Stimulated activated naive CD8-positive, alpha-beta T cell treated with anti-CD3 and anti-CD28 coated beads, Interleukin-15, amount 100 ng/mL, for 72 hours (primary cell): ENCODE measurements at places on chromosomes 6 and 20.

DNA sequence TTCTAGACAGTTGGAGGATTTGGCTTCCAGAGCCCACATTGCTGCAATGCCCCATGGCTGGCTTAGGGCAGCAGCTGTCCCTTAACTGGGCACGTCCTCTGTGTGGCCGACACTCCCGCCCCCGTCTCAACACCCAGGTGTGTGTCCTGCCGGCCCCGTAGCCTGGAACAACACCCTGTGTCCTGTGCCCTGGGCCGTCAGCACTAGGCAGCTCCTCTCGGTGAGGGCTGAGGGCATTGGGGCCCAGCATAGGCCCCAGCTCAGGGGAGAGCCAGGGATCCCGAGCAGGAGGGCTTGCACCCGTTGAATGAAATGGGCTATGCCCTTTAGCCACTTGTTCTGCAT, 121.0 kb downstream of the CDH4 start:
- DNase-seq = no peak

GRCh38 chr20:40545478-40545877, 143.6 kb downstream of the MAFB start:
- no peak for DNase-seq

DNA sequence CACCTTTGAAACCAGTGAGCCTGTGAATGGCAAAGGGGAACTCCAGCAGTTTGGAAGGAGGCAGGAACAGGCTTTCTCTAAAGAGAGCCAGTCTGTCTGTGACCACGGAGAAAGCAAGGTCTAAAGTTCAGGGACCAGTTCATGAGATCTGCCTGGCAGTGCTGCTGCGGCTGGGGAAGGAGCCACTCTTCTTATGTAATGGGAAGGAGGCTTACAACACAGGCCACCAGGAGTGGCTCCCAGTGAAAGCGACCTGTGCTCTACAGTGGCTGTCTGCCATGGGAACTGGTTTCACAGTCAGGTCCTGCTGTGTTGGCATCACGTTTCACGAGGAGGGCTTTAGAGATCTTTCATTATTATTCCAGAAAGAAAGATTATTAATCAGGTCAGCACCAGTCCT, 291.9 kb upstream of the PRDM1 start:
- DNase-seq = no peak

- no peak for DNase-seq
These were observed 9.4 kb downstream of the STX11 start for GRCh38 chr6:144159742-144160141.

DNA sequence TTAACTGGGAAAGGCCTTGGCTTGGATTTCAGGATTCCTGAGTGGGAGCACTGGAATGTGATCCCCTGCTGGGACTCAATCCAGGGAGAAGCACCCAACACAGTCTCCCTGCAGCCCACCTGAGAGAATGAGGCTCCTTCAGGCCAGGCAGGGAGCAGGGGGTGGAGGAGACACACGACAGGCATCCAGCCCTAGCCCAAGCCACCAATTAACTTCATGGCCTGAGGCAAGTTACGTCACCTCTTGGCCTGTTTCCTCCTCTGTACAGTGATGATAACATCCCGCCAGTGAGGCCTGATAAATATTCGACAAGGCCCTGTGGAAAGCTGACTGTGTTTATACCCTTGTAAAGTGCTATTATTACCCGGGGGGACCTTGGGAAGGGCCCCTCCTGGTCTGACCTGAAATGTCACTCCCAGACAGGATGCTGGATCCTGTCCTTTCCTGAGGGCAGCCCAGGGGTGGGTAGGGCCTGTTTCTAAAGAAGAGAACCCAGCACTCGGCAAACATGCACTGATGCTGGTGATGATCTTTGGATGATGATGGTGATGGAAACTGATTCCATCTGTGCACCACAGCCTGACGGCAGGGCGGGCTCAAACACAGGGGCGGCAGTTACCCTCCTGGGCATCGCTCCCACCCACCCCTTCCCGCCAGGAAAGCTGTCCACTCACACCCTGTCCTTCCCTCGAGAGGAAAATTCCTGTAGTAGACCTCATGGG, 12.4 kb downstream of the FRS3 start:
- DNase-seq = no peak

DNA sequence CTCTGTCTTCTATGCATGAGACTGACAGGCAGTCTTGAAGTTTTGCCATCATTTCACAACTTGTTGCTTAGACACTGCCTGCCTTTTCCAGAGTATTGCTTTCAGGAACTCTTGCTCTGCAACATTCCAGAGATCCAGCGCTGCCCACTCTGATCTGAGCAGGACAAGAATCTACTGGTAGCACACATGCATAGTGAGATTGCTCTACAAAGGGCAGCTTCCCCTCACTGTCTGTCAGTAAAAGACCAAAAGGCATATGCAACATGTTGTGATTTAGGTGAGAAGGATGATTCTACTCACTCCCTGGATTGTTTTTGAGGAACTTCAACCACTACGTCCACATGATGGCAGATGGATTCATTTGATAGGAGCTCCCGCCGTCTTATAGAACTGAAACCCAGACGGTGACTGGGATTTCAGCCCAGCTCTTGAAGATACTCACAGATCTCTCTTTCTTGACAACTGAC, 259.1 kb downstream of the ARID1B start:
- DNase-seq = no peak

- no peak for DNase-seq
These were observed 1237.5 kb upstream of the MAP3K7 start for GRCh38 chr6:91824331-91824730.

- DNase-seq = no peak
These were observed 70.3 kb upstream of the HEY2 start for GRCh38 chr6:125679128-125679527.

GRCh38 chr6:140537211-140537610, 1162.8 kb upstream of the CITED2 start:
- DNase-seq = no peak

- DNase-seq = no peak
These were observed 65.9 kb upstream of the DDR1 start for GRCh38 chr6:30818391-30818841.

GRCh38 chr6:149483849-149484655, 762 bp downstream of the ZC3H12D start:
- no peak for DNase-seq

GRCh38 chr6:467111-467510, 75.6 kb downstream of the IRF4 start:
- DNase-seq = no peak
